Chondrocyte (in vitro differentiated cells): ENCODE measurements at places on chromosomes 5 and 9. TPM values are rescaled to one million over a fixed set of nuclear protein-coding genes. Genes with fewer than 3 reads are reported as not detected.
A peak's percentile ranks its signal among the peaks of the same experiment; 100 is the strongest.

DNA sequence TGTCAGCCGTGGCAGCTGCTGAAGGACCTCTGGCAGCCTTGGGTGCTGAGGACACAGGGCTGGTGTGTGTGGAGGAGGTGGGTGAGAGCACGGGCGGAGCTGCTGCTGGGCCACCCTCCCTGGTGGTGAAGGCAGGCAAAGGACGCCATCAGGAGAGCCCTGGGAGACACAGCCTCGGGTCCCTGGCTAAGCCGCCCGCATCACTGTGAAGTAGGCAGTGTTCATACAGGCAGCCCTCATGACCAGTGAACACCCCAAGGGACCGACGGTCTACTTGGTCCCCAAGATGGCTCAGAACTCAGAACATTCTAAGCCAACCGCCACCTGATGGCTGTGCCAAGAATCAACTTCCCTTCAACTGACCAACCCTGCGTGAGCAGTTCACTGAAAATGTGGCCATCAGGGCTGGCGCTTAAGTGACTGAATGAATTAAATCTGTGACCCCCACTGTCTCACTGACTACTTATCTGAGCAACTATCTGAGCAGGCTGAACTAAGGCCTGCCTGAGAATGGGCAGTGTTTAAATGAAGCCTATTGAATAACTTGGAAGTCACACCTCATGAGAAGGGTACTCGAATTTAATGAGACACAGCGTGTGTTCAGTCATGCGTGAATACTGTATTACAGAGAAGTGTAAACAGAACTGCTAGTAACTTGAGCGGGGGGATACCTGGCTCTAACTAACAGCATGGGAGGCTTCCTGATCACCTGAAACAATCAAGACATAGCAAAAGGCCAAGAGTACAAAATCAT is 54.7 kb upstream of the SIMC1 start:
- H3K36me3 ChIP-seq: peaks cover 2% of the 10 kb centered on the region
- peaks cover 7% of the 10 kb centered on the region for H3K4me1 ChIP-seq
- H3K27ac ChIP-seq: no peak overlapping the region
- H3K4me3 ChIP-seq: no peak overlapping the region
- H3K27me3 ChIP-seq: peaks cover 49% of the 10 kb centered on the region
- DNase-seq: no peak

- DNase-seq: no peak
- peaks cover 45% of the 10 kb centered on the region for H3K4me1 ChIP-seq
- H3K27me3 ChIP-seq: no peaks in the 10 kb centered on the region
- H3K27ac ChIP-seq: peak overlapping the region; percentile 100
Measured at GRCh38 chr5:163459462-163459818, 462 bp downstream of the NUDCD2 start.

GRCh38 chr9:73549991-73550390 is 398.3 kb downstream of the ANXA1 start:
- peaks cover 11% of the 10 kb centered on the region for H3K27me3 ChIP-seq
- no peaks in the 10 kb centered on the region for H3K36me3 ChIP-seq
- no peak for DNase-seq
- no peak overlapping the region for H3K27ac ChIP-seq
- no peak overlapping the region for H3K4me3 ChIP-seq
- no peaks in the 10 kb centered on the region for H3K4me1 ChIP-seq

ACOT12 gene
- not detected in 3 replicates for total RNA-seq

GRCh38 chr9:131747352-131747751 is 7.5 kb upstream of the RAPGEF1 start:
- H3K36me3 ChIP-seq: no peaks in the 10 kb centered on the region
- H3K27ac ChIP-seq: no peak overlapping the region
- H3K4me1 ChIP-seq: no peaks in the 10 kb centered on the region
- H3K27me3 ChIP-seq: peaks cover 11% of the 10 kb centered on the region
- DNase-seq: no peak
- H3K4me3 ChIP-seq: no peak overlapping the region
